ENCODE measurements at places on chromosomes 1 and 21.

DNA sequence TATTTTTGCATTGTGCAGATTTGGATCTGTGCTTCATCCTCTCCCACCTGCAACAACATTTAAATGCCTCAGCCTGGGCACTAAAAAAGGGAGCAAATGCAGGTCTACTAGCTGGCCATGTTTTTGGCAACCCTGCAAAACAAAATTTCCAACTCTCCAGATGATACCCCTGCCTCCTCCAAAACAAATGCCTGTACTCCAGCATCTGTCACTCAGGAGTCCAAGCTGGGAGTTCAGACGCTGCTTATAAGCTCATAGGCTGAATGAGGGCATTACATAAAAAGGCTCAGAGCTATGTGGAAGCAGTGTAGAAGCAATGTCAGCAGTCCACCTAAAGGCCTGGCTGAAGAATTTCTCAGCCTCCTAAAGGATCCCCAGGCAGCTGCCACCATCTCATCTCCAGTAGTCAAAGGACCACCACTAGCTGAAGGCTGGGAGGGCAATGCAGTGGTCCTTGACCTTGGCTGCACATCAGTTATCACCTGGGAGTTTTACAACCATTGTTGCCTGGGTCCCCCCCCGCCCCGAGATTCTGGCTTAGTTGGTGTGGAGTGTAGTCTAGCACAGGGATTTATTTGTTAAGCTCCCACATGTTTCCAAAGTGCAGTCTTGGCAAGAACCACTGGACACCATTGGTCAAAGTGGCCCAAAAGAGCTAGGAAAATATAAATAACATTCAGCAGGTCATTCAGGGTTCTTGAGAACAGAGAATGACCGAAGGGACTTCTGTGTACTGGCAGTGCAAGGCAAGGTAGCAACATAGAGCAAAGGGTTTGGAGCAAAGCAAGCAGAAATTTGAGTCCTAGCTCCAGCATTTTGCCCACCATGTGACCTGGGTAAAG lies 57.2 kb downstream of the ITPKB start:
- DNase-seq, result peak; percentile 47

DNA sequence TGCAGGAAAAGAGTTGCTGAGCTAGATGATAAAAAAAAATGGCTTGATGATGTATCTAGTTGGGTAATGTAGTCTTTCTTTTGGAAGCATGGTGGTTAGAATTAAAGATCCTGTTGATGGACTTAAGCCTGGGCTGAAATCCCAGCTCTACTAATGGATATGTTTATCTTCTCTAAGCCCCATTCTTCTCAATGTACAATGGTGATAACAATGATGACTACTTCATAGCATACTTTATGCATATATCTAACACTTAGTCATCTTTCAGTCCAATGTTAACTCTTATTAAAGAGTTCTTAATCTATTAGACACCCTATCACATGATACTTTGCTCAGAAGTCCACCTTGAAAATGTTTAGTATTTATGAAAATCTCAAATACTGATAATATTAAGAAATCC lies 189.5 kb downstream of the PLA2G4A start:
- no peak for DNase-seq

DNA sequence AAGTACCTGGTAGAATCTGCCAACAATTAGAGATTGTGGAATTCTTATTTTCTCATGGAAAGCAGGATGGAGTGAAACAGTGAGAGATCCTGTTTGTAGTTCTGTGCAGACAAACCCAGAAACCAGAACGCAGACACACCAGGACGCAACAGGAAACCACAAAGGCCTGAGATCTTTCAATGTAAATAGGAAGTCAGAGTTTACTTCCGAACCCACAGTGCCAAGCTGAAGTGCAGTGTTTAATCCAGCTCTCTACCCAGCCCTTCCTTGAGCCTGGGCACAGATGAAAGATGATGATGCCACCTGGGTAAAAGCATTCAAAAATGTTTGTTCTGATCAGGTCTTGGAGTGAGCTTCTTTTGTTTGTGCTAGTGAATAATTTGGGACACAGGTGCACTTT lies 244.2 kb upstream of the HOOK1 start:
- peak; percentile 36 for DNase-seq

GRCh38 chr1:149849947-149850360 lies 49.4 kb upstream of the BOLA1 start:
- DNase-seq, result peak; percentile 9

DNA sequence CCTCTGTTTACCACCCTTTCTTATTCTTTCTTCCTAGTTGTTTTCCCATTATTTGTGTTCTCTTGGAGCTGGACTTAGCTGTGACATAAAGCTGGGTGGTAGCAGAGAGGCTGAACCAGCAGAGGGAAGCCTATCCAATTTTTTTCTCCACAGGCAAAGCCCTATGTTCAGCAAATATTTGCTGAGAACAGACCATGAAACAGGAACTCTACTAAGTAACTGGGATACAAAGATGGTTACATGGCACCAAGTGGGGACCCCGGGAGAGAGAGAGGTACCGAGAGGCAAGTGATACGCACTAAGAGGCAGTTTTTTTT lies 6.6 kb downstream of the CFAP141 start:
- DNase-seq, result no peak

GRCh38 chr1:248813546-248813945 lies 12.2 kb downstream of the SH3BP5L start:
- DNase-seq, result no peak

DNA sequence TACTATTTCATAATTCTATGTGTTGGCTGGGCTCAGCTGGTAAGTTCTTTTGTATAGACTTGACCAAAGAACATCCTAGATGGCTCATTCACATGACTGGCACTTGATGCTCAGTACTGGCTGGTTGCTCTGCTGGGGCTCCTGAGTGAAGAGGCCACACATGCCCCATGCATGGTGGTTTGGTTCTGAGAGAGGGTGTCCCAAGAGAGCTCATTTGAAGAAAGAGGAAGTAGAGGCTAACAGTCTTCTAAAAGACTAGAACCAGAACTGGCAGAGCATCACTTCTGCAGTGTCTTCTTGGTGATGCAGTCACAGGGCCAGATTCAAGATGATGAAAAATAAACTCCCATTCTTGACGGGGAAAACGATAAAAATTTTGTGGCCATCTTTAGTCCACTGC lies 5.2 kb upstream of the BACH1 start:
- DNase-seq, result no peak

GRCh38 chr1:42841010-42841409 lies 5.4 kb upstream of the ZNF691 start:
- no peak for DNase-seq

DNA sequence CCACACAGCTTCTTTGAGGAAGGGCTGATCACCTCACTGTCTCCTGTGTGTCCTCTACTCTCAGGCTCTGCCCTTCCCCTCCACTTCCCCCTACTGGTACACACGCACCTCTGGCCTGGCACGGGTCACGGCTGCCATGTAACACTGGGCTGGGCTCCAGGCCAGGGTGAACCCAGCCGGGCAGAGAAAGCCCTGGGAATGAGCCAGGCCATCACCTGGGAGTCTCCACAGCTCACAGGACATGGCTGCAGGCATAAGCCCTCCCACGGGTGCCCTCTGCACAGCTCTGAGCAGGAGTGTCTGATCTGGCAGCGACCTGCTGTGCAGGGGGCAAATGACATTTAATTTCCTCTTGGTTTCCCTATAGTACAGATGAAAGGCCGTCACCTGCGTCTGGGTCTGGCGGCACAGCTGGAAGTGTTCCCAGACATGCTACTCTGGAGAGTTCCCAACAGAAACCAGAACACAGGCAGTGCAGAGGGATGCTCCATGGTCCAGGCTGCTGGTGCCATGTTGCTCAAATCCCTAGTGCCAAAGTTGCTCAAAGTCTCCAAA lies 61.2 kb downstream of the ERI3 start:
- DNase-seq, result no peak

- DNase-seq, result no peak
These were observed 88.4 kb upstream of the PDE4B start for GRCh38 chr1:65704318-65704717.

- DNase-seq, result no peak
These were observed 29.5 kb downstream of the WDR26 start for GRCh38 chr1:224404916-224405603.

GRCh38 chr21:38945545-38946245 lies 140.0 kb downstream of the ETS2 start:
- no peak for DNase-seq

GRCh38 chr1:201739492-201740085 lies 89.4 kb upstream of the IPO9 start:
- peak; percentile 62 for DNase-seq

DNA sequence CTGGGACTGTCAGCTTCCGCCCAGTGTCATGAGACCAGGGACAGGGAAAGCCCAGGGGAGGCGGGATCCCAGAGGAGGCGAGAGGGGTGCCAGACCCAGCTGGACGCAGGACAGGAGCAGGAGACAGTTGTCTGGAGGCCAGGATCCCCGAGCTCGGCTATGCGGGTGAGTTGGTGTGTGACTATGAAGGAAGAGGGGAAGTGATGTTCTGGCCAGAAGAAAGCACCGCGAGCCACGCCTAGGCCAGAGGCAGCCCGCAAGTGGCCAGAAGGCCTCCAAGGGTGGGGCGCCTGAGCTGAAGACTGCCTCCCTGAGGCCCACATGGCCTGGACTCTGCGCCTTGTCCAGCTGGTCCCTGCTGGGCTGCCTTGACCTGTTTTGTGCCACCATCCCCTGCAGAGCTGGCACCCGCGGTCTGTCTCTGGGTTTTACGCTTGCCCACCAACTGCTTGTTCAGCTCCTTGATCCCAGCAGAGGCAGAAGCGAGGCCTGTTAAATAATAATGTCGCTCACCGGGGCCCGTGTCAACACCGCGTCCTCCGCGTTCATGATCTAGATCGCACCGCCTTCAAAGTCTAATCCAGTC lies 85.2 kb upstream of the ACTL8 start:
- no peak for DNase-seq

DNA sequence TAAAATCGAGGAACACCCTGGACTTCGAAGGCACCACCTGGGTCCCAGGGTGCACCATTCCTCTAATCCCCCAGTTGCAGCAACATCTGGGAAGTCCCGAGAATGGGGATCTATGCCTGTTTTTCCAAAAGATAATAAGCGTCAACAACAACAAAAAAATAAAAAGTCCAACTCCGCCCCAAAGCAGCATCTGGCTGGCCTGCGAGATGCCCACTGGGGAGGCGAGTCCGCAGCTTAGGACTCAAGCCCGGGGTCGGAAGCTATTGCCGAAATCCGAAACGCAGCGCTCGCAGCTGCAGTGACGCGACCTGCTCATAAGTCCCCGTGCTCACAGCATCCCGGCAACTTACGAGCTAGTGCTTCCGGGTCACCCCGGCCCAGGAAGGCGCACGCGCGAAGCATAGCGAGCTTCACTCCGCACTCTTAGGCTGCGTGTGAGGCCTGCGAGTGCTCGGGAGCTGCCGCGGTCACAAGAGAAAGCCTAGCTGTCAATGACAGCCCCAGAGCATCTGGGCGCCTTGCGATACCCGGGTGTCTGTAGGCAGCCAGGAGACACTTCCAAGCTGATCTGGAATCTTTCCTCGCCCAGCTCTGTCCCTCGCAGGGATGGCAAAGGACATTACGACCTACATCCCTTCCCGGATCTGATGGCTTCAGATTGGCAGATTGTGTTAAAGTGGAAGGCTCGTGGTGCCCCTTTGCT lies 9.9 kb upstream of the LTN1 start:
- DNase-seq, result peak; percentile 97

- peak; percentile 89 for DNase-seq
These were observed at the start of gene RGL1 for GRCh38 chr1:183804916-183805841. Gene RGL1, plus strand, starts transcription at chr1:183805120. Its CDS starts 178 bp downstream, at chr1:183805298.

GRCh38 chr1:191643060-191643459 lies 515.2 kb upstream of the RGS18 start:
- DNase-seq, result no peak

DNA sequence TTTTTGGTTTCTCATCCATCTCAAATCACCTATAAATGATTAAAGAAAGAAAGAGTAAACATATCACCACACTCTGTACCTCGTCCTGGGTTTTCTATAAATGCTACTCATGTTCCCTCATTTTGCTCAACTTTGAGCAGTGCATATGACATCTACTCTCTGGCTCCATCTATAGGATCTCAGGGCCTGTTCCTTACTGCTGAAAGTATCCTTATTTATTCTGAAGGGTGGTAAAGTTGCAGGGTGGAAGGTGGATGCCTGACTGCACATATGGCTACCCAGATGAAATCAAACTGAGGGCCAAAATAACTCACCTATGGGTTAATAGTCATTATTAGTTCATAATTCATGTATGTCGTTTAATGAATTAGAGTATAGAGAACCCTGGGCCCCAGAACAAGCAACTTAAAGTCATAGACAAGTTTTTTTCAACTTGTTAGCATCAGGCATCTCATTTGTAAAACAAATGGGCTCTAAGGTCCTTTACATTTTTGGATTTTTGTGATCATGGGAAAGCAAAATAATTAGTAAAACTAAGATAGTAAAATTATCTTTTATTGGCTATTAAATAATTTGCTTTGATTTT lies 46.5 kb downstream of the NCF2 start:
- DNase-seq, result peak; percentile 69

DNA sequence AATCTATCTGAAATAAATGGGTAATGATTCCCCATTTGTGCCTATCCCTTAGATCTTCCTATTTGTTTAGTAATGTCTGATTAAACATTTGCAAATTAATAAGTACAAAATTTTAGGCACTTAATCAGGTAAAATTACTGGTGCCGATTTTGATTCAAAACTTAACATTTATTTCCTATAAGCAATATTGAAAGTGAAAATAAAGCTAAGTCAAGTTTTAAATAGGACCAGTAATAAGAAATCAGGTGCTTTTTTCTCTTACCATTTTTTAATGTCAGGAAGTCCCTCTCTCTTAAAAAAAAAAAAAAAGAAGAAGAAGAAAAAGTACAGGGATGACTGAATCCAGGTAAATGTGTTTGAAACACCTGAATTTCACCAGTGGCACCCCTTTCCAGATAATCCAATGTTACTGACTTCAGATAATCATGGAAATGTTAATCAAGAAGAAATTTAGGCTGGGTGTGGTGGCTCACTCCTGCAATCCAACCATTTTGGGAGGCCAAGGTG lies 836 bp upstream of the GBP4 start:
- DNase-seq, result no peak

GRCh38 chr1:205061665-205062069 lies 18.7 kb downstream of the CNTN2 start:
- peak; percentile 86 for DNase-seq

DNA sequence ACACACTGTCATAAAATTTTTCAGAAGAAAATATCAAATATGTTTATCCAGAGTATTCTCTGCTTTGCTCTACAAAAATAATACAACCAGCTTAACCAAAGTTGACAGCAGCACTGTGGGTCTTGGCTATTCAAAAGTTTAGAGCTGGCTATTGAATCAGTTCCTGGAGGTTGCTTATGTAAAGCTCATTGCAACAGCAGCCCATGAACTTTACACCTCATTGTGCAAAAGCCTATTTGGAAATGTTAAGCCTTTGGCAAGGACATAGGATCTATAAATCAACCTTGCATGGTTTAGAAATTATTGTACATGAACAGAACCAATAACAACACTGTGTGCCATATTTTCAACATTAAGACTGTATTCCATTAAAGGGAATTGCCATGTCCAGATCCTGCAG lies 714.9 kb downstream of the ADGRL2 start:
- DNase-seq, result no peak

All from umbilical cord (tissue), 2 donors.